Activated naive CD8-positive, alpha-beta T cell treated with anti-CD3 and anti-CD28 coated beads, Interleukin-2, amount 10 ng/mL, durations not matched to agents 7 days and 5 days (primary cell): ENCODE measurements at places on chromosomes 12 and 14. TPM values are rescaled to one million over a fixed set of nuclear protein-coding genes. Genes with fewer than 3 reads are reported as not detected.

GRCh38 chr14:38021861-38022260 is 185.8 kb upstream of the SSTR1 start:
- no peaks in the 10 kb centered on the region for H3K4me1 ChIP-seq
- DNase-seq: no peak
- peaks cover 2% of the 10 kb centered on the region for H3K27me3 ChIP-seq
- no peak overlapping the region for H3K4me3 ChIP-seq

Gene ZC2HC1C
- total RNA-seq: 1.5 TPM

DNA sequence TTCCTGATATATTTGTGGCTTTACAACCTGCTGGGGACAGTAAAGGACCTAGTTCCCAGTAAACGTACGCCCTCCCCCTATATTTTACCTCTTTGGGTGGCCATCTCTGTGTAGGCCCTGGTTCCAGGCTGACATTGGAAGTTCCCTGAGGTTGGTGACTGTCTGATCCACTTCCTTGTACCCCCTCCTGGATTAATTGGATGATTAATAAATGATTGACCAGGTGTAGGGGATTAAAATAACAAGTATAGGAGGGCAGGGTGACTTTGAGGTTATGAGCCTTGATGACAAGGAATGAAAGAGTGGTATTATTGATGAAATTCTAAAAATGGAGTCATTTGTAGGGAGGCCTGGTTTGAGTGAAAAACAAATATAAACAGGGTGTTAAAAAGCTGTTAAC is 9.6 kb downstream of the SUSD6 start:
- DNase-seq: no peak
- H3K36me3 ChIP-seq: peaks cover 18% of the 10 kb centered on the region
- H3K4me1 ChIP-seq: peaks cover 82% of the 10 kb centered on the region
- H3K27ac ChIP-seq: peak overlapping the region; percentile 59
- H3K4me3 ChIP-seq: peak overlapping the region; percentile 8

- no peak overlapping the region for H3K4me3 ChIP-seq
- no peaks in the 10 kb centered on the region for H3K27me3 ChIP-seq
- DNase-seq: no peak
These were observed 19.7 kb downstream of the GDF11 start for GRCh38 chr12:55762646-55763045.

Gene HECTD1
- 117 TPM for total RNA-seq

Gene PTHLH
- total RNA-seq: not detected

- peaks cover 4% of the 10 kb centered on the region for H3K4me1 ChIP-seq
- H3K27ac ChIP-seq: no peak overlapping the region
- H3K4me3 ChIP-seq: no peak overlapping the region
- DNase-seq: no peak
- peaks cover 31% of the 10 kb centered on the region for H3K27me3 ChIP-seq
These were observed 58.1 kb downstream of the PLEKHG3 start for GRCh38 chr14:64762044-64763034.

- DNase-seq: peak; percentile 17
- H3K4me1 ChIP-seq: no peaks in the 10 kb centered on the region
- H3K27ac ChIP-seq: no peak overlapping the region
- H3K36me3 ChIP-seq: no peaks in the 10 kb centered on the region
- H3K27me3 ChIP-seq: peaks cover 13% of the 10 kb centered on the region
- no peak overlapping the region for H3K4me3 ChIP-seq
These were observed 399.4 kb downstream of the TMEM121 start for GRCh38 chr14:105925615-105926372.

Gene METTL25
- total RNA-seq: 12.5 TPM

Gene FGD4
- 0.91 TPM for total RNA-seq

DNA sequence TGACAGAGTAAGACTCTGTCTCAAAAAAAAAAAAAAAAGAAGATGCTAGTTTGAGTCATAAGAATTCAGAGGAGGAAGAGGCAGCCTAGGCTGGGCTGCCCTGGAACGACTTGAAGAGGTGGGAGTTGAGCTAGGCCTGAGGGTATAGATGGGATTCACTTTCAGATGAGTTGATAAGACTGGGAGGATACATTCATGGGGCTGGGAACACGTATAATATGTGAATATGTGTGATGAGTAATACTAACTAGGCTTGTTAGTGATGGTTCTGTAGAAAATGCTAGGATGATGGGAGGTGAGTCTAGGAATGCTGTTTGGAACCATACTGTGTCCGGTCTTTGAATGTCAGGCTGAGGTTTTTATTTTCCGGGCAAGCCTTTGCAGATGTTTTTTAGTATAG is 9.0 kb downstream of the PLEKHA5 start:
- no peak for DNase-seq
- no peaks in the 10 kb centered on the region for H3K4me1 ChIP-seq
- no peak overlapping the region for H3K4me3 ChIP-seq
- no peak overlapping the region for H3K27ac ChIP-seq

DNA sequence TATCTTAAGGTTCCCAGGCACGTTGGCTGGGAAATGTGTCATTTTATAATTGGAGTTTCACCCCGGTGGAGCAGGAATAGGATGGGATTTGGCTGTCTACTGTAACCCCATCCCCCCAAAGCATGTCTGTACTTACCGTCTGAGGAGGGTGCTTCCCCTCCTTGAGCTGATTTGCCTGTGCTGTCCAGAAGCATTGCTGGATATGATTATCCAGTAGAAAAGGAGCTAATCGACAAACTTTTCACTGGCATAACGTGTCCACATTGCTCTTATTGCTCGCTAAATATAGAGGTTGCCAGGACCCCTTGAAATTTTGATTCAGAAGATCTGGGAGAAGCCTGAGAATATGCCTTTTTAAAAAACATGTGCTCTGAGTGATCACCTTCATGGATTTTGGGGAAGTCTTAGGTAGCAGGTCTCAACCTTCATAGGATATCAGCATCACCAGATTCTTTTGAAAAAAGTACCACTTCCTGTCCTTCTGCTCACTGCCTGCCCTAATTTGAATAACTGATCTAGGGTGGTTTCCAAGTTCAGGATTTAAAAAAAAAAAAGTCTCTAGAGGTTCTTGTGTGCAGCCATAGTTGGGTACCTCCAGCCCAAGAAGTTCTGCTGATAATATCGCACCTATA is 80.4 kb upstream of the KCNA1 start:
- H3K27ac ChIP-seq: peak overlapping the region; percentile 88
- peaks cover 61% of the 10 kb centered on the region for H3K4me1 ChIP-seq
- DNase-seq: no peak
- H3K36me3 ChIP-seq: peaks cover 30% of the 10 kb centered on the region

- H3K4me3 ChIP-seq: no peak overlapping the region
- DNase-seq: no peak
- H3K4me1 ChIP-seq: peaks cover 8% of the 10 kb centered on the region
- no peaks in the 10 kb centered on the region for H3K36me3 ChIP-seq
- peaks cover 65% of the 10 kb centered on the region for H3K27me3 ChIP-seq
These were observed 1.4 kb downstream of the AQP5 start for GRCh38 chr12:49962861-49963765.

Gene CIROP
- not detected for total RNA-seq

Gene PMCH
- total RNA-seq: not detected

- no peak overlapping the region for H3K27ac ChIP-seq
- no peaks in the 10 kb centered on the region for H3K27me3 ChIP-seq
- no peak for DNase-seq
- H3K4me3 ChIP-seq: no peak overlapping the region
- no peaks in the 10 kb centered on the region for H3K36me3 ChIP-seq
- no peaks in the 10 kb centered on the region for H3K4me1 ChIP-seq
These were observed 280.3 kb upstream of the DIO2 start for GRCh38 chr14:80491650-80492049.

Gene ZFP36L1
- total RNA-seq: 130 TPM

- no peak for DNase-seq
- peaks cover 31% of the 10 kb centered on the region for H3K4me1 ChIP-seq
- no peak overlapping the region for H3K27ac ChIP-seq
- peaks cover 9% of the 10 kb centered on the region for H3K36me3 ChIP-seq
These were observed 114.0 kb upstream of the HIF1A start for GRCh38 chr14:61581340-61581739.

Gene GPR68
- total RNA-seq: 23.0 TPM

DNA sequence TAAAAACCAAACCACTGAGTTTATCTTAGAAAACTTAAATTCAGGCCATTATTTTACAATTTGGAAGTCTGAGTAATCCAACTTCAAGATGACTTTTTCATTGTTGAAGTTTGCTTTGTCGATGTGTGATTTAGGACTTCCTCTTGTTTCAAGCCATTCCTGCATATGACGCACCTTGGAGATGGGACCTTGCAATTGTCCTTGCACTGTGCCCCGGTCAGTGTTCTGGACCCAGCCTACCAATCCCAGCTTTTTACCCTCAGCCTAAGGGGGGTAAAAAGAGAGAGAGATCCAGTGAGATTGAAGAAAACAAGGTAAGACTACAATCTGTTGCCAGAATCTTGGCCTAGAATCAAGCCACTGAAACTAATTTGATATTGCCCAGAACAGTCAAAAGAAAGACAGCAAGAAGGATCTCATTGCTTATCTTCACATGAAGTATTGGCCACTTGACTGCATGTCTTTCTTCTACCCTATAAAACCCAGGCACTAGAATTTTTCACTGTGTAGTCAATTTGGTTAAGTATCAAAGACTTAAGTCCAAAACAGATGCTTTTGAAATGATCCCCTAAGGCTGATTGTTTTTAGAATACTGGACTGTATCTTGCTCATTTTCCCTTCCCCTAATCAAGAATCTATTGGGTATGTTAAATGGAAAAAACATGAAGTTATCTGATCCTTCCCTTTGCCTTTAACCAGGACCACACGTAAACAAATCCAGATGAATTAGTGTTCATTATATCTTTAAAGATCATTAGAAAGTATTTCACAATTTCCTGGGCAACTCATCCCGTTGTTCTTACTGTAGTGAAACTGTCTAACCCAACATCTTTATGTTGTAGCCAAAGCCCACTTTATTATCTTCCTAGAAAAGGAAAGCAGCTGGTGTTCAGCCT is 2.4 kb upstream of the MLH3 start:
- H3K36me3 ChIP-seq: peaks cover 38% of the 10 kb centered on the region
- no peaks in the 10 kb centered on the region for H3K27me3 ChIP-seq
- no peak overlapping the region for H3K4me3 ChIP-seq
- H3K27ac ChIP-seq: no peak overlapping the region
- peaks cover 36% of the 10 kb centered on the region for H3K4me1 ChIP-seq

DNA sequence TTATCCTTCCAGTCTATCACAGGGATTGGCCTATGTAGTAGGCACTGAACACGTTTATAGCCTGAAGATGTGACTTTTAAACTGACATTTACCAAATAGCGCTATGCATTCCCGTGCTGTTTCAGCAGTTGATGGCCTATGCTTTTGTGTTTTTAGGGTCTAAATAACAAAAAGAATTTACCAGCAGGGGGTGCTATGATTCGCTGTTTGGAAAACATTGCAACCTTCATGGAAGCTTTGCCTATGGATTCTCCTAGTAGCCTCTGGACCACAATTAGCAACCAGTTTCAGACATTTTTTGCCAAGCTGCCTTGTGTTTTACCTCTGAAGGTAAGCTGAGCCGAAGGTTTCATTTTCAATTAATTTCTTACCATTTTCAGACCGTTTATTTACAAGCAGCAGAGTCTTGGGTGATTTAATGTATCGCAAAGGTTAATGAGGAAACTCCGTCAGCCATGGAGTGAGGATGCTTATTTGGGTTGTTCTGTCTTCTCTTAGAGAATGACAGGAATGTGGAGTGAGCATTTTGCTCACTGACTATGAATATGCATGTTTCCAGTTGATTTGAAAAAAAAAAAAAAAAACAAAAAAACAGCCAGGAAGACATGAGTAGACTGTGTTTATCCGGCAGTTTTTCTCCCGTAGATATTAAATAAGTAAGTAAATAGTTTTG is 133.1 kb downstream of the PRIMA1 start:
- H3K4me3 ChIP-seq: no peak overlapping the region
- no peaks in the 10 kb centered on the region for H3K36me3 ChIP-seq
- no peak for DNase-seq
- H3K4me1 ChIP-seq: no peaks in the 10 kb centered on the region

- no peaks in the 10 kb centered on the region for H3K36me3 ChIP-seq
- no peaks in the 10 kb centered on the region for H3K27me3 ChIP-seq
- no peak overlapping the region for H3K27ac ChIP-seq
- H3K4me3 ChIP-seq: no peak overlapping the region
- no peaks in the 10 kb centered on the region for H3K4me1 ChIP-seq
These were observed 28.3 kb upstream of the SLC5A8 start for GRCh38 chr12:101238306-101238705.

Gene PPP2R5E
- 46.5 TPM for total RNA-seq
